Cortex of kidney (tissue), 1 donor: ENCODE measurements at places on chromosomes 1 and 21.

- DNase-seq = no peak
Measured at GRCh38 chr1:167233373-167233772, 12.7 kb downstream of the POU2F1 start.

- no peak for DNase-seq
Measured at GRCh38 chr1:22289307-22289995, 146.6 kb upstream of the WNT4 start.

GRCh38 chr1:6127587-6128163 lies 52.4 kb downstream of the CHD5 start:
- DNase-seq = no peak

GRCh38 chr1:204617256-204618147 lies 68.0 kb downstream of the LRRN2 start:
- DNase-seq = no peak

- no peak for DNase-seq
Measured at GRCh38 chr1:7032992-7033391, 247.7 kb downstream of the CAMTA1 start.

- DNase-seq = no peak
Measured at GRCh38 chr1:26894263-26894662, 4.2 kb upstream of the GPN2 start.

GRCh38 chr1:185862235-185862634 lies 128.0 kb downstream of the HMCN1 start:
- no peak for DNase-seq

DNA sequence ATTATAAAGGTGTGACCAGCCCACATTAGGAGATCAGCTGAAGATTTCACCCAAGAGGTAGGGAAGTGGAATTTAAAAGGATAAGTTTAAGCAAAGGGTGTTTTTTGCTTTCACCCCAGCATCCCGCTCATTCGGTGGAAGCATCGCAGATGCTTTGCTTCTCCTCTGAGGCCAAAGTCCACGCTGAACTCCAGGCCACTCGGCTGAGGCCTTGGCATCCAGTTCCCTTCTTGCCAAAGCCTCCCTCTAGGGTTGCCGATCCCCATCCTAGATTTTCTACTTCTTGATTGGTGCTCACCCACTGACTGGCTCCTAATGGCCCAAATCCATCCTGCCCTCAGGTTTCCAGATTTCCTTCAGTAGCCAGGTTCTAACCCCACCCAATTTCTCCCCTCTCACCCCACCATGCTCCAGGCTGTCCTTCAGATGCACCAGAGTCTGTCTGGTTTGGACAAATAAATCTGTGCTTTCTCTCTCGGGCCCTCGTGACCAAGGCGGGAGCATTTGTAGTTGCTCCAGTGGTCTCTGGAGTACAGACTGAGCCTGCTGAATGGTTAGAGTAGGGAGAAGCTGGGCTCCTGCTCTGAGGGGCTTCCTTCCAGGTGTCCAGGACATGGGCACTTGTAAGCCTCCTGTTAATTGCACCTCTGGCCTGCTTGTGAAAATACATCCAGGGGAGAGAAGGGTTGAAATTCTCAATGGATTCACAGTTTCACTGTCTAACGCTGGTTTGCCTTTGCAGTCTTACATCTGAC lies 193.2 kb downstream of the C1orf94 start:
- DNase-seq = no peak

DNA sequence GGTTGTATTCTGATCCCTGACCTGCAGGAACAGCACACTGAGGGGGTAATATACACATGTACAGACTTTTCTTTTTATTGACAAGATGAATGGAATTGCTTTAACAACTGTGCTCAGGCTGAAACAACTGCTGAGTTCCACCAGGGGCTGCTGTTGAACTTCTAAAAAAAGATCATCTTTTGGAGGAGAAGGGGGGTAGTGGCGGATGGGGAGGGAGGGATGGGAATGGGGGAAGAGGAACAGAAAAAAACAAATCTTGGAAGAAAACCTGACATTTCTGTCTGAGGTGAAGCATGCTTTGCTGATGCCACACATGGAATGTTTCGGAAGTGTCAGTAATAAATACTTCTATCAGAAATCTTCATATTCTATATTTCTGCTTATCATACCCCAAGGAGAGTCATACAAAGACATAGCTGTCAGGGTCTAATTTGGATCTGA lies 75.0 kb downstream of the RWDD3 start:
- no peak for DNase-seq

GRCh38 chr1:246583448-246584185 lies 17.4 kb downstream of the CNST start:
- DNase-seq = no peak

GRCh38 chr1:3945916-3946840 lies 46.1 kb upstream of the C1orf174 start:
- DNase-seq = no peak
